ENCODE measurements at places on chromosomes 1 and 21.

- DNase-seq = no peak
Measured at GRCh38 chr1:6850537-6850936, 65.3 kb downstream of the CAMTA1 start.

DNA sequence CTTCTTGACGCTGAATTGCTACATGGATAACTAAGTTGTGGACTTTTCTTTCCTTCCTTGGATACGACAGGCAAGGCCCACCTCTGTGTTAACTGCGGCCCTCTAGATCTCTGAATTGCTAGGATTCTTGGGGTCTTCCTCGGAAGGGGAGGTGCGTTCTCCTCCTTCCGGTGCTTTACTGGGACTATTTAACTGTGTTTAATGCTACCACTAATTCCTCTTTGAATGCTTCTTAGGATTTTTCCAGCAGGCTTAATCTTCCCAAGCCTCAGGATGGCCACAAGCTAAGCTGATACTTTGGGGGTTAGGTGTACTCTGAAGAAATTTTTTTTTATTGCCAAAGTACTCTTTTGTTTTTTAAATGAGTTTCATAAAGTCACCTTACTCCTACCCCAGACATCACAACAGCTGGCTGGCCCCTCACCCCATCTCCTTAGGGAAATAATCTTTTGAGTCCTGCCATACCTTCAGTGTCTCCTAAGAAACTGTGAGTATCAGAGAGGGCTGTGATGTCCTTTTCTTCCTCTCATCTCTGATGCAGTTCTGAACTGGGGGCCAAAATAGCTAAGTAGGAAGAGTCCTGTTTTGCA, 21.4 kb downstream of the KIRREL1 start:
- DNase-seq = no peak

DNA sequence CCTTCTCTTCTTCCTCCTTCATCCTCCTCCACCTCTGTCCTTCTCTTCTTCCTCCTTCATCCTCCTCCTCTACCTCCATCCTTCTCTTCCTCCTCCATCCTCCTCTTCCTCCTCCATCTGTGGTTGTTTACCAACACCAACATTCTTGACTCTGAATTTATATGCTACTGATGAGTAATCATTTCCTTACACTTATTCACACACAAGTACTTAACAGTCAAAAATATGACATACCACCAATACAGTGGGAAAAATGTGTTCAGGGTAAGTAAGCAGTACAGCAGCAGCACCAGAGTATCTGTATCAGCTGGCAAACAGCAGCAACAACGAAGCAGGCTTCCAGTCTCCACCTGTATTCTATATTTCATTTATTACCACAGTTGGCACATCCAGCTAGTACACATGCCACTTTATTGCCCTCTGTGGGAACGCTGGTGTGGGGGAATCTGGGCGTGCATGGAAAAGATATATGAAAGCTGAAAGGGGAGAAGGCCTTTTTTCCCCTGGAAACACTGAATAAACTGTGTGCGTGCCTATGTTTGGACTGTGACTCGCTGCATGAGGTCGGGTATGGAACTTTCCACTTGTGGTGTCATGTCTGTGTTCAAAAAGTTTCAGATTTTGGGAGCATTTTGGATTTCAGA, 16.0 kb downstream of the ADSS2 start:
- peak; percentile 16 for DNase-seq

GRCh38 chr1:109257682-109258421, 8.5 kb downstream of the CELSR2 start:
- no peak for DNase-seq

DNA sequence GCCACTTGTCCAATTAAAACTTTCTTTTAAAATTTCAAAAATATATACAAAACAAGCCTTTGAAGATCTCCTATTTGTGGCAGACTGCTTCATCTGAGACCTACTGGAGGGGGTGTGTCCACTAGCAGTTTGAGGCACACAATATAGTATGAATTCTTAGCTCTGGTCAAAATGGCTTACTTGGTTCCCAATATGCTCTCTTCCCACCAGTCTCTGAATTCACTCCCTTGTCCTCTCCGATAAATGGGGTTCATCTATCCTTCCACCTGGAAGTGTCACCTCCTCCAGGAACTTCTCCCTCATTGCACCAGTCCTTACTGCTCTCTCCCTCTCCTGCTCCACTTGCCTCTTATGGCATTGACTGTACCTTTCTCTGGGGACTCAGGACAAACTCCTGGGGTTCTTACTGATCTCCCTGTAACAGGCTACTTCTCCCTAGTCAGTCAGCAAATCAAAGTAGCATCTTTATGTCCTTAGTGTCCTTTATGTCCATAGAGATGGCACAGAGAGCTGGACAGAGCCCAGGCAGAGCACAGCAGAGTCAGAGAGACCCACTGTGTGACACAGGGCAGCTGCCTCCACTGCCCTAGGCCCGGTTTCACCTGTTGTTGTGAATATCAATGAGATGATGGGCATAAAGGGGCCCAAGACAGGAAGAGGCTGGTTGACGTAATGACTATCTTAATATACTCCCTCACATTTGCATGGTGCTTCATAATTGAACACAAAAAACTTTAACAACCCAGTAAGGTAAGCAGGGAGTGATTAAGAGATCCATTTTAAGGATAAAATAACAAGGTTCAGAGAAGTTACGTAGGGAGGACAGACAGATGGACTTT, 3.6 kb downstream of the ASAP3 start:
- DNase-seq = no peak

GRCh38 chr1:160942926-160943325, 11.7 kb downstream of the ITLN2 start:
- DNase-seq = no peak

DNA sequence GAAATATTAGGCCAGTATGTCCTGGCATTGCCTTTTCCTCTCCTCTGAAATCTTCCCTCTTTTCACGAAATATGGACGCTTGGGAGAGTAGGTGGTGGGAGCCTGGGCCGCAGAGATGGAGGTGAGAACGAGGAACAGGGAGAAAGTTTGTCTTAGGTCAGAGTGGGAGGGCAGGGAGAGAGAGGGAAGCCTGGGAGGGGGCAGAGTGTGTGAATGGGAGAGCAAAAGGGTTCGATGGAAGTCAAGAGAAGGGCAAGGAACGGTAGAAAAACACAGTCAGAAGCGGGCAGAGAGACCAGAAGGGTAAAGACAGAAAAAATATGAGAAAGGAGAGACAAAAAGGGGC, 1.2 kb downstream of the TRABD2B start:
- no peak for DNase-seq

DNA sequence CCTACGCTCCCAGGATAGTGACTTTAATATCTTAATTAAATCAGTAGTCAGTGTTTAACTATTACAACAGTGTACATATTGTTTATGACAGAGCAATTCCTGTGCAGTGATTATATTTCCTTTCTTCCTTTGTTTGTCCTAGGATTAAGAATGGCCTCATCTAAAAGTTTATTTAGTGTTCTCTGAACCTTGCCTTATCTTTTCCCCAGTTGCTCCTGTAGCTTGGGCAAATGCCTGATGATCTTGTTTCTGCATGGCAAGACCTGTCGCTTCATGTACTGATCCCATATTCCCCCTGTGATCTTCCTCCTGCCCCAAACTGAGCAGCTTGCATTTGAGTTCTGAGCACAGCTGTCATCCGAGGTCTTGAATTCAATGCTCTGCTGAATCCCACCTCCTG, 69.1 kb upstream of the STUM start:
- DNase-seq = no peak

GRCh38 chr1:116573431-116574095, 2.7 kb upstream of the CD58 start:
- DNase-seq = no peak

DNA sequence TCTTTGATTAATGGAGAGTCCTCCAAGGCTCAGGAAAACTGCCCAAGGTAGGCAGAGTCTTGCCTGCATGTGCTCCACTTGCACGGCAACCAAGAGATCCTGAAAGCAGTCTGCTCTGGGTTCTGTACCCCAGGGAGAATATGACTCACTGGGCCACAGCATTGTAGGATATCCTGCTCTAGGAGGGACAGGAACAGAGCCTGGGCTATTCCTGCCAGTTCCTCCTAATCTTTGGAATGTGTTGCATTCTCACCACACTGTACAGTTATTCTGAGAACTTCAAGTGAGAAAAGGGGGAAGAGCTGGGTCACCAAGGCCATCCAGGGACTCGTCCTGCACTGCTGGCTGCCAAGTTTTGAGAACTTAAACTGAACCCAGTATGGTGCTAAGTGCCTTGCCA, 278.5 kb downstream of the MATN1 start:
- DNase-seq = no peak

GRCh38 chr1:112776688-112777087, 61.6 kb upstream of the PPM1J start:
- no peak for DNase-seq

GRCh38 chr1:91725989-91726721, 159.8 kb downstream of the TGFBR3 start:
- no peak for DNase-seq

DNA sequence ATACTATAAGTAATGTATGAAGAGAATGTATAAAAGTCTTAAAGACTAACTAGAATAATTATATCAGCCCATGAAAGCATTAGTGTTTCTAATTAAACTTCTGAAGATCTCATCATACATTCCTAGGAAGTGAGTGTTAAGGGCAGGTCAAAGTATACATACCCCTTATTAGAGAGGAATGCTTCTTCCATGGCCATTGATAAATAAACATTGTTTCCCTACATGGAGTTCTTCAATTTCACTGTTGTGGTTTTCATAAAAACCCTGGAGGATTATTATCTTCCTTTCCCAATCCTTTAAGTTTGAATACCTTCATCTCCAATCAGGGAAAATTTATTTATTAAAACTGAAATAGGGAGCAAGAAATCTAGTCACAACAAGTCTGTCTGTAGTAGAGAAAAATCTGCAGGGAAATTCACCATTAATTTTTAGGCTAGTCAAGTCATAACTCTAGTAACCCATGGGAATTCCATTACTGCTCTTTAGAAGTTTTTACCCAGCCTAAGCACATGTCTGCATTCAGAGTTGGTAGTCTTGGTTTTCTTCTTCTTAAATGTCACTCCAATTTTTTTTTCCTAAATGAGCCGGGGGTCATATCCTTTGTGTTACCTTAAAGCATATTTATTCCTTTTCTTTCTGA, 147.0 kb downstream of the TNFSF18 start:
- DNase-seq = no peak

- DNase-seq = no peak
Measured at GRCh38 chr1:229894532-229894931, 172.5 kb upstream of the GALNT2 start.

- DNase-seq = peak; percentile 22
Measured at GRCh38 chr1:15950302-15950701, 25.6 kb downstream of the ZBTB17 start.

GRCh38 chr1:164699815-164700491, 141.0 kb downstream of the PBX1 start:
- DNase-seq = no peak

DNA sequence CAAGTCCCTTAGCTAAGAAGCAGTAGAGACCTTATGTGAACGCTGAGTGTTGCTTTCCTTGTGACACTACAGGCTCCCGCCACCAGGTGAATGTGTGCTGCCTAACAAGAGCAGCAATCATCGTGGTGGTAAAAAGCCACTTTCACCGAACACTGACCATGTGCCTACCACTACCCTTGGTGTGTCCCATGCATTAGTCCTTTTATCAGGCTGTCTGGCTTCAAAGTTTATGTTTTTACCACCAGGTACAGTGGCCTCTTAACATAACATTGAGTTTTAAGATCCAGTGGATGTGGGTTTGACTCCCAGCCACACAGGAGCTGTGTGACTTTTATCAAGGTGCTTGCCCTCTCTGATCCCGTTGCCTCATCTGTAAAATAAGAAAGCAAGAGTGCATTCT, 1.7 kb downstream of the C1QB start:
- no peak for DNase-seq

DNA sequence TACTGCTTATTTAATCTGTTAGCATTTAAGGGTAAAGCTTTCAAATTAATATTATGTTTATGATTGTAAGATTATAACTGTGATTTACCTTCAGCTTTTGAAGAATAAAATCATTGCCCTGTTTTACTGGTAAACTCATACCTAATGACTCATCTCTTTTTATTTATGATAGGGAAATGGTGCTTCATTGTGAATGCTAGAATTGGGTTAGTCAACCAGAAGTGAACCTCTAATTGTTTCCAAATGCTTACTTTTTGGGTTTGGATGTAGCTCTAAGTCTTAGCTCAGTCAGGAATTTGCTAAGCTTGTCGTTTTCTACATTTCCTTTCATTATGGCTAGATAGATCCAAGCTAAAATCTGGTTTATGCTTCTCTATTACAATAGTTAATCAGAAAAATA, 59.4 kb downstream of the SLC30A7 start:
- no peak for DNase-seq

DNA sequence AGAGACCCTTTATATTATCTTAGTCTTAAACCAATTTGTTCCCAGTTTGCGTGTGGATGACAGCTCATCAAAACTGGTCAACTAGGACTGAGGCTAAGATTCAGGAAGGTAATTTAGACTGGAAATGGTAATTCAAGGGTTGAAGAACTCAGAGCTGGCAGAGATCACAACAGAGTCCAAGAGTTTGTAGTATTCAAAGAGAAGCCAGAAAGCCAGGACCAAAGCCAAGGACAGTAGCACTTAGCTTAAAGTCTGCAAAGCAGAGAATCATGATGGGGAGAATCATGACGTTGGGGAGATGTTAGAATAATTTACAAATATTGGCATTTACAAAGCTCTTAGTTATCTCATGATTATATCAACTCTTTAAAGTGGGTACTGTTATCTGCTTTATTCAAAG, 32.6 kb downstream of the RNF11 start:
- no peak for DNase-seq

DNA sequence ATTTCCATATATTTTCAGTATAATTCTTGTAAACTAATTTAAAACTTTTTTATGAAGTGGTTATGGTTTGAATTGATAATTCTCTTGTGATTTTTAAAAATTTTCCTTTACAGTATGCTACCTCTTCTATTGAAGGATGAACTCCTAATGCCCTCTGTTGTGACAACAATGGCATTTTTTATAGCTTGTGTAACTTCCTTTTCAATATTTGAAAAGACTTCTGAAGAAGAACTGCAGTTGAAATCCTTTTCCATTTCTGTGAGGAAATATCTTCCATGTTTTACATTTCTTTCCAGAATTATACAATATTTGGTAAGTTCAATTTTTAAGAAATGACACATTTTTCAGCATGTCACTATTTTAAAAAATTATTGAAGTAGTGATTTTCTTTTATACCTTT, 61.4 kb downstream of the ALG6 start:
- DNase-seq = no peak

DNA sequence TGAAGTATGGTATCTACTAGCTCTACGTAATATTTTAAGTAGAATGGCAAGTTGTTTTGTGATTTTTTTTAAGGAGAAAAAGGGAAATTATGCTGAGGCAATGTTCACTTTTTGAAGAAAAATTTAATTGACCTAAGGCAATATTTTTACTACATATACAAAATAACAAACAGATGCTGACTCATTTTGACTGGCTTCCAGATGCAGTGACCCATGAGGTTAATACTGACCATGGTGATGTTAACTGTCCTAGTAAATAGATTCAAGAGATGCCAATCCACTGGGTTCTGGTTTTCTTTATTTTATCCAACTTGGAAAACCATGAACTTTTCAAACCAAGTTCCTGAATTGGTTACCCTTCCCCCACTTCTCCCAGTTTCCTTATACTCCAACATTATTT, 154.9 kb downstream of the CRB1 start:
- DNase-seq = no peak

Measured in T-helper 1 cell (primary cell).